ENCODE measurements at places on chromosomes 11 and 22.

DNA sequence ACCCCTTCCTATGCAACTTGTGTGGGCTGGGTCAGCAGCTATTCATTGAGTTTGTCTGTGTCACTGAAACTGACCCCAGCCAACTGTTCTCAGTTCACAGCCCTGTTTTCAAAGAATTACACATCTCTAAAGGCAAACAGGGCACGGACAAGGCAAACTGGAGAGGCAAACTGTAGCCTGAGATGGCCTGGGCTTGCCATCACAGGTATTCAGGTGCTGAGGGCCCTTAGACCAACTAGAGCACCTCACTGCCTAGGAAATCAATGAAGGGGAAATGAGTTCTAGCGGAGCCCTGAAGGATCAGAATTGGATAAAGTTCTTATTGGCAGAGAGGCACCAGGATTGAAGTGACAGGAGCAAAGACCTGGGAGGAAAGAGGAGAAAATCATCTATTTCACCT, 24.0 kb downstream of the PIK3IP1 start:
- DNase-seq: no peak

DNA sequence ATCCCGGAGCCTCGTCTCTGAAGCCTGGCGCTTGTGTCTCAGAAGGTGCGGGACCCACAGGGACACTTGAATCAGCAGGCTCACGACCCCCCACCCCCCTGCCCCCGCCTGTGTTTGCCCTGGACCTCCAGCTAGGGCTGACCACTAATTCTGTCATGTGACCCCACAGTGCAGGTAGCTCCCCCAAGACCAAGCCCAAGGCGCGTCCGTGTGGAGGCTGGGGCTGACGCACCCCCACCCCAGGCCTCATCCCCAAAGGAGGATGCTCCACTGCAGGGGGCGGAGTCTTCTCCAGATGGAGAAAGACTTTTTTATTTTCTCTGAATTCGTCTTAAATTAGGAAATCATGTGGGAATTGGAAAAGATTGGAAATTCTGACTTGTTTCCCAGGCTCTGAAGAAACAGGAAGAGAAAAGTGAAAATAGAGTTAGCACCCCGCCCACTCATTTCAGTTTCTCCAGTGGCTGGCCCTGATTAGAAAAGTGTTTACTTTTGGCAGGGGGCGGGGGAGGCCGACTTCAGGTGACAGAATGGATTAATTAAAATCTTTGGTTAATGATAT, 1.0 kb upstream of the RELA start:
- DNase-seq: no peak

GRCh38 chr11:44498089-44498871, 67.2 kb upstream of the CD82 start:
- no peak for DNase-seq

- peak; percentile 53 for DNase-seq
Measured at GRCh38 chr22:27150544-27150941, 493.2 kb downstream of the MIAT start.

DNA sequence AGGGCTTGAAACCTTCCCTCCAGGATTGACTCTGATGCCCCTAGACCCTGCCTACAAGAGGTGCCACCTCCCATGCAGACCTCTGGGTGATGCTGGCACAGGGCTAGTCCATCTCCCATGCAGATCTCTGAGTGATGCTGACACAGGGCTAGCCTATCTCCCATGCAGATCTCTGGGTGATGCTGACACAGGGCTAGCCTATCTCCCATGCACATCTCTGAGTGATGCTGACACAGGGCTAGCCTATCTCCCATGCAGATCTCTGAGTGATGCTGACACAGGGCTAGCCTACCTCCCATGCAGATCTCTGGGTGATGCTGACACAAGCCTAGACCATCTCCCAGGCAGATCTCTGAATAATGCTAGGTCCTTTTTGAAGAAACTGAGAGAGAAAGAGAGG, 321.7 kb downstream of the NTM start:
- no peak for DNase-seq

DNA sequence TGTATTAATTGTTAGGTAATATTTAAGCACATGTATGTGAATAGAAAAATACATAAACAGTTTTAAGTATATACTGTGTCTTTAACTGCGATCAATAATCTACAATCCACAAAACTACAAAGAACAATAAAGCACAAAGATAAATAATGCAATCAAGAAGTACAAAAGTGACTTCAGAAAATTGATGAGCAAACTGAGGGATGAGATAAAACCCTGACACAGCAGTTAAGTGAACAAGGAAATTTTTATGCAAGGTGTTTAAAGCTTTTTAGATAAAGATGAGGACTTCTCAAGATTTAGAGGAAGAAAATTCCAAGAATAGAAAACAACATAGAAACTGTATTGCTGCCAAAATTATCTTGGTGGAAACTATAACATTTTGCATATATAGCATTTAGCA, 58.4 kb upstream of the ANGPTL5 start:
- no peak for DNase-seq
